Neuronal stem cell (in vitro differentiated cells): ENCODE measurements at places on chromosomes 3 and 15.

- no peak for DNase-seq
Observed at GRCh38 chr3:128548426-128549282, 55.7 kb upstream of the GATA2 start.

DNA sequence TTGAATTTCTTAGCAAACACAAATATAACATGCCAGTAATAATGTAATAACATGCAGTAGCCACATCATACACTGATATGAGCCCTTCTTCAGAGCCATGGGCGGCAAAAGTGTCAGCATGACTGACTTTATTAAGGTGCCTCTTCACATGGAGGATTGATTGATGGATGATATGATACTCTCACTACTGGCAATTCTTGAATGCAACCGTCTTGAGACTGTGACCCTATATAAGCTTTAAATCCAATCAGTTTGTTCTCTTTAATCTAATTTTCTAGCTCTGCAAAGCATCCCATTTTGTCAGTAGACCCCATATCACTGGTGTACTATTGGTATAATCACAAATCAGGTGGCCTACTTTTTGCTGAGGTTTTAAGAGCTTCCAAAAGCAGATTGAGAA is 463.7 kb upstream of the ROBO2 start:
- DNase-seq: no peak

- DNase-seq: no peak
Observed at GRCh38 chr3:36852071-36852470, 87.7 kb upstream of the DCLK3 start.

DNA sequence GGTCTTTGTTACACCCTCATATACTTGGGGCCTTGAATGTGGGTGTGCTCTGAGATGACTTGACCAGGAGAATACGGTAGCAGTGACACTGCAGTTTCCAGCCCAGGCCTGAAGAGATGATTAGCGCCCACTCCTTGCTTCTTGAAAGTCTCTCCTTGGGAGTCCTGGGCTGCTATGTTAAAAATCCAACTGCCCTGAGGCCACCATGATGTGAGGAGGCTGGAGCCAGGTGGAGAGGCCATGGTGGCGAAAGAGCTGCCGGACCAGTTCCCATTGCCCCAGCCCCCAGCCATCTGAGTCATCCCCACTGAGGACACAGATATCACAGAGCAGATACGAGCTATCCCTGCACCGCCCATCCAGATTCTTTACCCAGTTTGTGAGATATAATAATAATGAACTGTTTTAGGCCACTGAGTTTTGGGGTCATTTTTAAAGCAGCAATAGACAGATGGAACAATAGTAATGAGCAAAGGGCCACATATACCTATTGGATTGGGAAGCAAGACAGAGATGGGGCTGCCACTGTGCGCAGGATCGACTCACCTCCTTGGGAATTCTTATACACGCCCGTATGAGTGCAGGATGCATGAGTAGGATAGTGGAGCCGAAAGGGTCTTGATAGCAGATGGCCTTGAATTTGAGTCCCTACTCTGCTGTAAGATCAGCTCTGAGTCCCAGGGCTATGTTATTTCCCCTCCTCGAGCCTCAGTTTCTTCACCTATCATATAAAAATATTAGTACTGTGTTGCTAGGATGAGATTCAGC is 12.1 kb upstream of the GATA2 start:
- DNase-seq: no peak
